Spleen (tissue), 13 donors: ENCODE measurements at places on chromosomes 1 and 21. TPM values are rescaled to one million over a fixed set of nuclear protein-coding genes. Genes with fewer than 3 reads are reported as not detected.

CD247 gene
- 37.7 TPM for total RNA-seq

JAM2 gene
- 2.1 TPM for total RNA-seq

OR2T2 gene
- total RNA-seq = 0.51 TPM

IRF6 gene
- total RNA-seq = 4.6 TPM

FCRL4 gene
- total RNA-seq = 0.46 TPM

BTG2 gene
- total RNA-seq = 105 TPM

MNDA gene
- total RNA-seq = 103 TPM

HES4 gene
- total RNA-seq = 39.0 TPM

MFAP2 gene
- total RNA-seq = not detected

LRRC38 gene
- 0.28 TPM for total RNA-seq
